PC-9 (cell line): ENCODE measurements at places on chromosomes 6 and 20. TPM values are rescaled to one million over a fixed set of nuclear protein-coding genes. Genes with fewer than 3 reads are reported as not detected.

- no peak overlapping the region for H3K27ac ChIP-seq
- H3K36me3 ChIP-seq = no peaks in the 10 kb centered on the region
- peaks cover 45% of the 10 kb centered on the region for H3K4me1 ChIP-seq
- no peaks in the 10 kb centered on the region for H3K27me3 ChIP-seq
Measured at GRCh38 chr6:45613656-45614055, 235.9 kb upstream of the SUPT3H start.

DNA sequence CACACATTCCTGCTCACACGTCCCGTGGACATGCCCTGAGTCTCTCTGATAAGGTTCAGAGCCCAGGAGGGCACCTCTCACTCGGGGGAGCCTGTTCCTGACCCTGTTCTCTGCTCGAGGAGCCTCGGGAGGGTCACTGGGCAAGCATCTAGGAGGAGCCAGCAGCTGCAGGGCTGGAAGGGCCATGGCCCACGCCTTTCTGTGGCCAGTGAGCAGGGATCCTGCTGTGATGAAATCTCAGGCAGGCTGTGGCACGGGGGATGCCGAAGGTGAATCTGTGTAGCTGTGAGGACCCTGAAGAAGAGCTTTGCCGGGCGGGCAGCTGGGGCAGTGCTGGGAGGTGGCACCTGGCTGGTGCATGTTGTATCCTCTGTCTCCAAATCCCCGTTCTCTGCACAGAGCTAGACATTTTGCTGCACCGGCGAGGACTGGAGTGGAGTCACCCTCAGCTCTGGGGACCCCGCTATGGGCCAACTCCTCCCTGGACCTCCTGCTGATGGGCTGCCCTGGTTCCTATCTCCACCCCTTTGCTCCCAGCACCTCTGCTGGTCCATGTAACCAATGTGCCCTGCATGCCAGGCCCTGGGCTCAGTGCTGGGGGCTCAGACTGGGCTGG, 7.1 kb upstream of the NPBWR2 start:
- no peaks in the 10 kb centered on the region for H3K4me1 ChIP-seq
- H3K4me3 ChIP-seq = no peak overlapping the region
- peak; percentile 30 for DNase-seq
- H3K27ac ChIP-seq = no peak overlapping the region
- H3K36me3 ChIP-seq = no peaks in the 10 kb centered on the region

- no peak for DNase-seq
- no peak overlapping the region for H3K4me3 ChIP-seq
- no peaks in the 10 kb centered on the region for H3K27me3 ChIP-seq
Measured at GRCh38 chr6:48036316-48036715, 74.7 kb downstream of the PTCHD4 start.

GRCh38 chr6:28209753-28210535, 15.1 kb upstream of the ZSCAN9 start:
- H3K27ac ChIP-seq = no peak overlapping the region
- no peak overlapping the region for H3K4me3 ChIP-seq
- no peak for DNase-seq
- H3K27me3 ChIP-seq = peaks cover 13% of the 10 kb centered on the region
- peaks cover 21% of the 10 kb centered on the region for H3K4me1 ChIP-seq

GRCh38 chr20:60219984-60220562, 261.9 kb downstream of the CDH26 start:
- H3K27me3 ChIP-seq = peaks cover 90% of the 10 kb centered on the region
- no peak for DNase-seq
- no peak overlapping the region for H3K27ac ChIP-seq
- no peaks in the 10 kb centered on the region for H3K4me1 ChIP-seq
- H3K36me3 ChIP-seq = no peaks in the 10 kb centered on the region
- no peak overlapping the region for H3K4me3 ChIP-seq

DZANK1 gene
- 4.4 and 7.3 TPM in 2 replicates for total RNA-seq

DNMT3B gene
- 5.7 and 8.0 TPM in 2 replicates for total RNA-seq

DYNLT2 gene
- total RNA-seq = 1.4 and 1.5 TPM in 2 replicates

LRRC73 gene
- total RNA-seq = 0.55 and 1.5 TPM in 2 replicates
